RPMI8226 (cell line): ENCODE measurements at places on chromosomes 3 and 15.

DNA sequence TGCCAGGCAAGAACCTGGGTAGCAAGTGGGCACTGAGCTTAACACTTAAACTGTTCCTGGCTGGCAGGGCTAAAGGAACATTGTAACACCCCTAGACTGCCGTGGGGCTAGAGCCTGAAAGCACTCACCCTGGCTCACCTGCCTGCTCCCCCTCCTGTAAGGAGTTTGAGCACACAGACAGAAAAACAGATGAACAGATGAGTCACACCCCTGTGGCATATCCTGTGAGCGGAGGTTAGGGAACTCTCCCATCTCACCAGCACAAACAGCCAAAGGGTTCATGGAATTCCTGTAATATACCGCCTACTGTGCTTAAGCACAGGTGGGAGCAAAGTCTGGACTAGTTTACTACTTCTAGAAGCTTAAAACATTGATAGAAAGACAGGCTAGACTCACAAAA is 300.1 kb downstream of the ROBO1 start:
- DNase-seq = no peak

- no peak for DNase-seq
Observed at GRCh38 chr15:92385096-92385495, 8.6 kb upstream of the ST8SIA2 start.

- no peak for DNase-seq
Observed at GRCh38 chr3:32551087-32551486, 19.6 kb downstream of the DYNC1LI1 start.

DNA sequence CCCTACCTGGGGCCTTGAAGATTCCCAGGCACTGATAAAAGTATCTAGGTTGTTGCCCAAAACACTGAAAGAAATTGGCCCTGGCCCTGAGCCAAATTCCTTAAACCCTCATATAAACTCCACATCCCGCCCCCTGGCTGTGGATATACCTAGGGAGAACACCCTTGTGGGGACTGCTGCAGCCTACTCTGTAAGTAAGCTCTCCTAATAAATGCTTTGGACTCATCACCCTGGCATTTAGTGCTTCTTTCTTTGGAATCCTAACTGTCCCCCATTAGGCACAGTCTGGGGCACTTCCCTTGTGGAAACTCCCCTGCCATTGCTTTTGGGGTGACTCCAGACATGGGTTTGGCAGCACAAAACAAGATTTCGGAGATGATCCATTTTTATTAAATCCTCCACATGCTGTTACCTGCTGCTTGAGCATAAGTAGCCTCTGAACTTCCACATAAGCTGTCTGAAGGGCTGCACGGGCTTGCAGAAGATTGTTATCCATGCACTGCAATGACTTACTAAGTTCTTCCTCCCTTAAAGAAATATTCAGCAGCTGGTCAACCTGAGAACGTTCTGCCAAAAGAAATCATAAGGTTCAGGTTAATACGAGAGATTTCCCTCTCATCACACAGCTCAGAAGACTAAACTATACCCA is 46.4 kb downstream of the ZNF106 start:
- no peak for DNase-seq

GRCh38 chr3:156469456-156469855 is 85.5 kb downstream of the SSR3 start:
- DNase-seq = no peak

GRCh38 chr15:24752354-24752753 is 76.8 kb downstream of the NPAP1 start:
- DNase-seq = no peak

DNA sequence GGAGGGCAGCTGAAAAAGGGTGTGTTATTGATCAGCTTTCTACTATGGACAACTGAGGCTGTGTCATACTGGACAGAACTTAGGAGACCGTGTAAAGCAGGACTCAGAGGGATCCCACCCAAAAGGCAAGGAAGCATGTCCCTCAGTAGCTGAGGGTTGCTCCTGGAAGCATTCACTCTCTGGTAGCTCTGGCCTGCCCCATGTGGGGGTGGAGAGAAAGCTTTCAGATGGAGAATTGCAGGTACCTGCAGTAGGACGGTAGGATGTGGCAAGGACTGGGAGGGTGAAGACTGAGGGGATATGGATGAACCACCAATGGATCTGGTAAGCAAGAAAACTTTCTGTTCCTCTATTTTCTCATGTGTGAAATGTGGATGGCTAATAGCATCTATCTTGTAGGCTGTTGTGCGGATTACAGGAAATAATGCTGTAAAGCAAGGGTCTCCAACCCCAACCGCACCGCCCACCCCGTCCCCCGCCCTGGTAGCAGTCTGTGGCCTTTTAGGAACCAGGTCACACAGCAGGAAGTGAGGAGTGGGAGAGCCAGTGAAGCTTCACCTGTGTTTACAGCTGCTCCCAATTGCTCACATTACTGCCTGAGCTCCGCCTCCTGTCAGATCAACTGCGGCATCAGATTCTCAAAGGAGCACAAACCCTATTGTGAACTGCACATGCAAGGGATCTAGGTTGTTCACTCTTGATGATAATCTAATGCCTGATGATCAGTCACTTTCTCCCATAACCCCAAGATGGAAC is 157.7 kb upstream of the PROK2 start:
- no peak for DNase-seq

DNA sequence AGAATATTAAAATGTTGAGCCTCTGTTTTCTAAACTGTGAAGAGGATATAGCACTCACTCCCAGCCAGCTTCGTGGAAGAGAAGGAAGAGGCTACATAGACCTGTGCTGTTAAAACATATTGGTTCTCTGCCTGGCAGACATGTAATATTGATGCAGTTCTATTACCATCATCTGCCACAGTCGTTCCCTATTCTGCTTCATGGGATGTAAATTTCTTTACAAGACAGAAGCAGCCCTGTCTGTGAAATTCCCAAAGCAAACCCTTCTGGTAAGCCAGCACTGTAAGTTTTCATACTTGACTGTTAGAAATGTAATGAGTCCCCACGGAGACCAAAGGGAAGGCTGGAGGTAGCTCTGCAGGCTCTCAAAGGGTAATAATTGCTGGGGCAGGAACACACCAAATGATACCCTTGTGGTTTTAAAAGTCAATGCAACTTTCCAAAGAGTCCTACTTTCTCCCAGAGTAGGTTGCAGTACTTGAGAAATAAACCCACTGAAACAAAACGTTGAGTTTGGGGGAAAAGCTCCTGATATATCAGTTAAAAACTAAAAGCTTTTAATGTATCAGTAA is 129.9 kb upstream of the HES1 start:
- no peak for DNase-seq

DNA sequence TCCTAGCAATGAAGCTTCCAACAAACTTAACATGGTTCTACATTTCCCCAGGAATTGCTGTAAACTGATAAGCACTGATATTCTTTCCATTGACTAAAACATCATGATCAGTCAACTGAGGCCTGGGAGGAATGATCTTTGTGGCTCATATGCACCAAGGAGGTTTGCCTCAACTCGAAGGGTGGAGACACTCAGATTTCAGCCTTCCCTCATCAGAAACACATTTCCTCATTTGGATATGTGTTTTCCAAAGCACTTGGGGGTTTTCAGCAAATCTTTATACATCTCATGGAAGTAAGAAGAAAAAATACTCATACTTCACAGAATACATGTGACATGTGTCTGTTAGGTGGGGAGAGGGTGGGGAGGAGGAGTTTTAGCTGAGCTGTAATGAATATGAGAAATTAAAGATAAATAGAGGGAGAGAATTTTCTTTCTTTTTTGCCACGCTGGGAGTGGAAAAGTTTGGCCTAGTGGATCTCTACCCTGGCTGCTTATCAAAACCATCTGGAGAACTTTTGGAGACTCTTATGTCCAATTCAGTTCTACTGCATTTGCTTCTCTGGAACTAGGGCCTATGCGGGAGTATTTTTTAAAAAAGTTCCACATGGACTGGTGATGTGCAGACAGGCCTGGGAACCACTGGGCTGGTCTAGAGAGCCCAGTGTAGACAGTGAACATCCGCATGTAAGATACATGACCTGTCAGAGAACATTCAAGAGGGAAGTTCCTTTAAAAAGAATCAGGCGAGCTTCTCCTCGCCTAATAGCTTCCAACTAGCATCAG is 301.0 kb upstream of the ICE2 start:
- DNase-seq = no peak

- DNase-seq = no peak
Observed at GRCh38 chr15:49063402-49064280, 17.4 kb upstream of the SECISBP2L start.
